Activated CD4-positive, alpha-beta memory T cell treated with anti-CD3 and anti-CD28 coated beads for 36 hours (primary cell): ENCODE measurements at places on chromosomes 13 and 19. TPM values are rescaled to one million over a fixed set of nuclear protein-coding genes. Genes with fewer than 3 reads are reported as not detected.

GAPDHS gene
- total RNA-seq = not detected

C1QTNF9 gene
- total RNA-seq = not detected

DNA sequence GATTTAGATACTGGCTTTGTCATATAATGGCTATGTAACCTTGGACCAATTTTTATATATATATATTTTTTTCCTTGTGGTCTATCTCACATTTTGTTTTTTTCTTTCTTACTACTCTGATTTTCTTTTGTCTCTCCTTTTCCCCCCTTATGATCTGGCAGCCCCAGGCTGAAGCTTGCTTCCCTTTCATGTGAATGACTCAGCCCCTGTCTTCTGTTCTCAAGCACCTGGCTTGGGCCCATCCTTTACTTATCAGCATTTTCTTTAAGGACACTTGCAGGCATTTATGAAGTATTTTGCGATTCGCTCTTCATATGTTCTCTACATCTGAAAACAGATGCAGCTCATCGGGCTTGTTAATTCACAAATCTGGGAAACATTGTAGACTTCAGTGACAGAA lies 163.6 kb downstream of the SPRY2 start:
- DNase-seq = no peak

DNA sequence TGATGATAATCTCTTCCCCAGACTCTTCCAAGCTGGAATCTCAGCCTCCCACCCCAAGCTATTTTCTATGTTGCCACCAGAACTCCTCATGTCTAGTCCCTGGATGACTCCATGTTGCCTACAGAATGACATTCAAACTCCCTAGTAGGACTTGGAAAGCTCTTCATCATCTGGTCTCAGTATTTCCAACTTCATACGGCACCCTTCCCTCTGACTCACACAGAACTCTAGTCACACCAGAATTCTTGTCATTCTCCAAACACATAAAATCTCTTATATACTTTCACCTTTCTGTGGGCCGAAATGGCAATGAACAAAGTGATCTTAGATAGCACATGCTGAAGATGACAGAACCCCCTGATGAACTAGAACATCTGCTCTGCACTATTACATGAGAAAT lies 86.2 kb downstream of the CAB39L start:
- DNase-seq = no peak

DNA sequence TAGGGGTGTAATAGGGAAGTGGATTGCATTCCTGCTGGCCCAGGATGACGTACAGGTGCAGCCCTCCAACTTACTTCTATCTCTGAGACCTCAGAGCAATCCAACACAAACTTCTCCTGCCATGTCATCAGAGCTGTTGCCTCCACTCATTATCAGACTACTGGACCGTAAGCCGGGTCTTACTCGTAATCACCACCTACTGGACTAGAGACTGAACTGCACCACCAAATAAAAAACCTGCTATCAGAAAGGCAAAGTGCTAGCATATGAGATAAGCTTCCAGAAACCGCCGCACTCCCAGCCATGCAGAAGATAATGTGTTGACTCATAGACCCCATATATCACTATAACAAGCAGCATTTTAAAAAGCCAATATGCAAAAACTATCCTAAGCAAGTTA lies 102.0 kb downstream of the SLITRK1 start:
- DNase-seq = no peak

SLITRK6 gene
- not detected for total RNA-seq

ZNF844 gene
- 2.5 TPM for total RNA-seq

DNA sequence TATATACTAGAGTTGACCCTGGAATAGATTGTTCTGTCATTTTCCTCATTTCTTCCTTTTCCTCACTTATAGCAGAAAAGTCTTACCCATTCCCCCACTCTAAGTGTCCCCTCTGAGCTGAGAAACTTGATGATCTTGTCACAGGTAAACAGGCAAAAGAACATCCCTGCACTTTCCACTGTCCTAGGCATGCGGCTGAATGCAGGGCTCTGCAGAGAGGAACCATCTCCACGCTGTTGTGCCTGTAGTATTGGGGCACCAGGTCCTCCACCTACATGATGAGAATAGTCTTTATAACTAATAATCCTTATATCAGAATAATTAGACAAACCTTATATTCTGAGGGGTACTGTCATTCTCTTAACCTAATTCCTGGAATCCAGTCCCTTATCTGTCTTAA lies 211.3 kb downstream of the RBM26 start:
- DNase-seq = no peak

- DNase-seq = no peak
Observed at GRCh38 chr13:73616861-73617260, 517.3 kb downstream of the KLF12 start.

DNA sequence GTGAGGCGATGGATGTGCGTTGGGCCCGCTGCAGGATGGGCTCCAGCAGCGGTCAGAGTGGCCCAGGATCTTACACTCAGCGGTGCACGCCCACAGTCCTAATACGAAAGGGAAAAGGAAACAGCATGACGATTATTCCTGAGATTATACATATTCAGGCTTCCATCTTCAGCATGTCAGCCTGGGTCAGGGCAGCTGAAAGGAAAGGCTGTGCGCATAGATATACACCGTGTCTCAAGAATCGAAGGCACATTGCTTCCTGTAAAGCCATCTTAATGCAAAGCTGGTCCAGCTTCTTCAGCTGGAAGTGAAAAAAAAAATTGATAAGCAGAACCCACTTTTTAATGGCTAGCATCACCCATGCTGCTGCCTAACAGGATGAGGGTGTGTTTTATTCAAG lies 3.6 kb downstream of the PCDH8 start:
- DNase-seq = no peak
